ENCODE measurements at places on chromosomes 16 and 17.

DNA sequence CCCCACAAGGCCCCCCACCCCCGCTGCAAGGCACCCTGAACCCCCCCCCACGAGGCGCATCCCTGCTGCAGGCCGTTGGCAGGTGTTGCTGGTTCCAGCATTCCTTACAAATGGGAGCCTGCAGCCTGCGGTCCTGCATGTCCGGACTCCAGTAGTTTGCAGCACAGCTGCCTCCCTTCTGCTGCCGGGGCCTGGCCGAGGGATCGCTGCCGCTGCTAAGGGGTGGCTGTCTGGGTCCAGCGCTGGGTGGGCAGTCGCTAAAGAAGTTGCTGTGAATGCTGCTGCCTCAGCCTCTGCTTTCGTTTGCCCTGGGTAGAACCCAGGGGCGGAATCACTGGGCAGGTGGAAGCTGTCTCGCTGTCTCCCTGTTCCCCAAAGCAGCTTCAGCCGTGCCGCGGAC, 11.8 kb downstream of the UTS2R start:
- DNase-seq: no peak

DNA sequence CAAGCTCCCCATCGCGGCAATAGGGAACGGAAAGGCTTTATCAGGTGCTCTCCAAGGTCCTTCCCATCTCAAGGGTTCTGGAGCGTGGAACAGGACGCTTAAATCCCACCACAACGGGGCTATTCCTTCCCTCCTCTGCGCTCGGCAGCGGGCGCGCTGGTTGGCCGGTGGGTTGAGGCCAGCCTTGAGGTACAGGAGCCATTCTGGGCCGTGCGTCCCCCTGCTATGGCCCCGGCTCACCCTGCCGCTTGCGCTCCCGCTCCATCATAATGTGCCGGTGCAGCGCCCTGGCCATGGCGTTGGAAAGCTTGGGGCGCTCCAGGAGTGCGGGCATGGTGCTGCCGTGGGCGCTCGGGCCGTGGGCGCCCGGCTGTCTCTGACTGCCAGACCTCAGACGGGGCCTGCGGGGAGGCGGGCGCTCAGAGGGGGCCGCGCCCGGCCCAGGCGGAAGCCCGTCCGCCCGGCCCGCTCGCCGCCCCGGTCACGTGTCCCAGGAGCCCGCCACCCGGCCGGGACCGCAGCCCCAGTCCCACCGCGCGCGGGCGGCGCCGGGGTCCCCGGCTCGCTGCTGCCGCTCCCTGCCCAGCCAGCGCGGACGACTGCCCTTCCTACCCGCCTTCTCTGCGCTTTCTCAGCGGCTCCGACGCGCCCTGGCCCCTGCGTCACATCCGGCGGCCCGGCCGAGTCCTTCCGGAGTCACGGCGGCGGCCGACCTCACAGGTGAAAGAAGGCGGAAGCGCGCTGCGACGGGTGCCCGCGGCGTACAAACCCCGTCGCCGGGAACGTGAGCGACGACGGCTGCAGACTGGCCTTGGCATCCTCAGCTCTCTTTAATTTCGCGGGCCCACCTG, at the start of gene GPS2:
TSS of gene GPS2 (minus strand) at position 642 of the 851 bp plus-strand sequence. CDS start at position 334, 308 bp downstream.
- DNase-seq: peak; percentile 81

DNA sequence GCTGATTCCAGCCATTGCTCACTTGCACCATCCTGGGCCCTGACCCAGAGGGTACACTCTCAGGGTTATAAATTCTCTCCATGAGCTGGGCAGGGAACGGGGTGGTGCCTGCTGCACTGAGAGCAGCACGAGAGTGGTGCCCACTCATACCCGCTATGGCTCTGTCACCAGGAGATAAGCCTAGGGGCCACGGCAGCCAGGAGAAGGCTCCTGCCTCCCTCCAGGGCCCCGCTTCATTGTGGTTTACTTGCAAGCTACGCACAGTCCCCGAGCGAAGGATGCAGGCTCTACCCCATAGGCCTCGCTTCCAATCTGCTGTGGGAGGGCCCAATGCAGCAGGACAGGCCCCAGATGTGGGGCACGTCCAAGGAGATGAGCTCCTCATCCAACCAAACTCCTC, 48.5 kb downstream of the VAC14 start:
- DNase-seq: no peak

GRCh38 chr17:41571561-41572434, at the start of gene KRT9:
Gene KRT9 (minus strand): TSS chr17:41572059. CDS start chr17:41571992, 67 bp downstream.
- no peak for DNase-seq
